ENCODE measurements at places on chromosomes 5 and 9. TPM values are rescaled to one million over a fixed set of nuclear protein-coding genes. Genes with fewer than 3 reads are reported as not detected.

APC gene
- 166 TPM for total RNA-seq

HRH2 gene
- 2.5 TPM for total RNA-seq

DMRT3 gene
- not detected for total RNA-seq

ZNF300 gene
- total RNA-seq, result 1.7 TPM

CD74 gene
- total RNA-seq, result 270 TPM

SLC25A2 gene
- 0.23 TPM for total RNA-seq

TGFBI gene
- total RNA-seq, result 128 TPM

INSL6 gene
- total RNA-seq, result not detected

IL13 gene
- total RNA-seq, result not detected

GRIA1 gene
- total RNA-seq, result 1.2 TPM

GRCh38 chr9:38094165-38094564 lies 25.1 kb upstream of the SHB start:
- no peaks in the 10 kb centered on the region for H3K27me3 ChIP-seq
- H3K36me3 ChIP-seq, result no peaks in the 10 kb centered on the region
- DNase-seq, result no peak

DNA sequence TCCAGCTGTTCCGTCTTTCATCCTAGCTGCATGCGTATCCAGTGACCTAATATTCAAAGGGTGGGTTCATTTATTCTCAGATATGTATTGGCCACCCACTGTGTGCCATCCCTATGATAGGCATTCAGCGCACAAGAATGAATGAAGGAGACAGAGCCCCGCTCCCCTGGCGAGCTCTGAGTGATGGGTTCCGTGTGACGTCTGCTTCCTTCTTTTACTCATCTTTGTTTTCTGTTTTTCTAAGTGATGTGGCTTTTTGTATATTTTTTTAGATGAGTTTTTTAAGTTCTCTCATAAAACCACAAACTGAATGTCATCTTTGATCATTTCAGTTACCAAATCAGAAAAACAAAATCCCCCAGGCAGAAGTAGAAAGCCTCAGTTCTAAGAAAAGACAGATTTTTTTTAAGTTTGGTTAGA lies 168.3 kb upstream of the OTULINL start:
- H3K4me1 ChIP-seq, result peaks cover 3% of the 10 kb centered on the region
- no peak overlapping the region for H3K4me3 ChIP-seq
- H3K27ac ChIP-seq, result no peak overlapping the region
- DNase-seq, result no peak

- no peaks in the 10 kb centered on the region for H3K36me3 ChIP-seq
- H3K4me1 ChIP-seq, result no peaks in the 10 kb centered on the region
- no peak overlapping the region for H3K4me3 ChIP-seq
- no peak for DNase-seq
- H3K27me3 ChIP-seq, result no peaks in the 10 kb centered on the region
Measured at GRCh38 chr5:111461255-111461671, 51.1 kb downstream of the STARD4 start.

DNA sequence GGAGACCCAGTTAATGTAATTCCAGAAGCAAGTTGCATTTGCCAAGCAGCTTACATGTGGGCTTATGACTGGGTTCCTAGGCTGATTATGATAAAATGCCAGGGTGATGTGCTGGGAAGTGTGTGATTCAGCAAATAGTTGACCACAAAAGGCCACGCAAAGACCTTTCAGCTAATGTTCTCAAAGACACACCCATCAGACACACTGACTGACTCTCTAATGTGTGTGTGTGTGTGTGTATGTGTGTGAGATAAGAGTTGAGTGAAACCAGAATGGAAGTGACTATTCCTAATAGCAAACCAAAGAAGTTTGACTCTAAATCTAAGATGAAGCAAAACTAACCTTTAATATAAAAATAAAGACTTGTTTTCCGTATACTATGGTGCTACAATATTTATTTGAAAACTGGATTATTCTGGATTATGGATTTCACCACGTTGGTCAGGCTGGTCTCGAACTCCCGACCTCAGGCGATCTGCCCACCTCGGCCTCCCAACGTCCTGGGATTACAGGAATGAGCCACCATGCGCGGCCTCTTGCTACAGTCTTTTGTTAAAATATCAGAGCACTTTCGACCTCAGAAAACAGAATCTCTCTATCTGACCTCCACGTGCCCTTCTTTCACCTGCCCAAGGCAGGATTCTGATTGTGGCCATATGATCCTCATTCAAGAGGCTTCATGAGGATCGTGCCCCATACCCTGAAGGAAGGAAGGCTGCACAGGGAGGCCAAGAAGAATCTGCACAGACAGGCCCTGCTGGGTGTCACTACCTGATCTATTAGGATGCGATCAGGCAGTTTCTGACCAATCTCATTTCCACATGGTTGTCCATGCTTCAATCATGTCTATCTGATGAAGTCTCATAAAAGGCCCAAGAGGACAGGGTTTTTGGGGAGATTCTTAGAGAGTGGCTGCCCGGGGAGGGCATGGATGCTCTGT lies 75.6 kb downstream of the USP20 start:
- H3K4me1 ChIP-seq, result peaks cover 4% of the 10 kb centered on the region
- H3K4me3 ChIP-seq, result no peak overlapping the region
- H3K27me3 ChIP-seq, result no peaks in the 10 kb centered on the region
- DNase-seq, result no peak
- H3K27ac ChIP-seq, result peak overlapping the region; percentile 55
- peaks cover 75% of the 10 kb centered on the region for H3K36me3 ChIP-seq

GRCh38 chr5:106127985-106128384 lies 1542.8 kb downstream of the EFNA5 start:
- no peaks in the 10 kb centered on the region for H3K27me3 ChIP-seq
- DNase-seq, result no peak
- H3K4me3 ChIP-seq, result no peak overlapping the region

DNA sequence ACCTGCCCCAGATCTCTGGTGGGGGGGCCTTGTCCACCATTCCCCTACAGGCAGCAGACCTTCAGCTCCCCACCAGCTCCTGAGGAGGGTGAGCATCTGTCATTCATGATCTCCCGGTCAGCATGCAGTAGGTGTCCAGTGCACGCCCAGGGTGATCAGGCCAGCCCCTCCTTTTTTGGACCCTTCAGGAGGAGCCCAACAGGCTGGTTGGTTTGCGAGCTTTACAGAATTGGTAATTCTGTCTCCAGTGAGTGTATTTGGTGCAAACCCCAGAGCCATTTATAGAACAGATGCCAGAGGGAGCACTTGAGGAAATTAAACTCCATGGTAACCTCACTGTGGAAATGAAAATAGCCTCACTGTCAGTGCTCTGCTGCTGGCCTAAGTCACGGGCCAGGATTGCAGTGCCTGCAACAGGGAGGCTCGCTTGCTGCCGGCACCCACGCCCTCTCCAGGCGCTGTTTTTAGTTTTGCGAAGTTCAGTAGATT lies 23.4 kb downstream of the WNK2 start:
- H3K36me3 ChIP-seq, result no peaks in the 10 kb centered on the region
- peaks cover 89% of the 10 kb centered on the region for H3K4me1 ChIP-seq
- H3K27ac ChIP-seq, result peak overlapping the region; percentile 79
- no peaks in the 10 kb centered on the region for H3K27me3 ChIP-seq
- no peak for DNase-seq
- H3K4me3 ChIP-seq, result no peak overlapping the region

GRCh38 chr9:112819635-112820496 lies 69.3 kb downstream of the SNX30 start:
- H3K4me1 ChIP-seq, result peaks cover 13% of the 10 kb centered on the region
- H3K27me3 ChIP-seq, result no peaks in the 10 kb centered on the region
- H3K27ac ChIP-seq, result no peak overlapping the region
- H3K36me3 ChIP-seq, result peaks cover 10% of the 10 kb centered on the region
- peak; percentile 75 for DNase-seq

GRCh38 chr9:88339317-88339716 lies 48.9 kb upstream of the SPIN1 start:
- no peak overlapping the region for H3K27ac ChIP-seq
- no peaks in the 10 kb centered on the region for H3K27me3 ChIP-seq
- H3K36me3 ChIP-seq, result no peaks in the 10 kb centered on the region
- H3K4me3 ChIP-seq, result no peak overlapping the region
- DNase-seq, result no peak

GRCh38 chr9:36140086-36141084 lies 3.9 kb downstream of the GLIPR2 start:
- no peaks in the 10 kb centered on the region for H3K27me3 ChIP-seq
- H3K4me3 ChIP-seq, result no peak overlapping the region
- peaks cover 91% of the 10 kb centered on the region for H3K4me1 ChIP-seq
- H3K27ac ChIP-seq, result peak overlapping the region; percentile 94
- DNase-seq, result no peak
- H3K36me3 ChIP-seq, result no peaks in the 10 kb centered on the region

DNA sequence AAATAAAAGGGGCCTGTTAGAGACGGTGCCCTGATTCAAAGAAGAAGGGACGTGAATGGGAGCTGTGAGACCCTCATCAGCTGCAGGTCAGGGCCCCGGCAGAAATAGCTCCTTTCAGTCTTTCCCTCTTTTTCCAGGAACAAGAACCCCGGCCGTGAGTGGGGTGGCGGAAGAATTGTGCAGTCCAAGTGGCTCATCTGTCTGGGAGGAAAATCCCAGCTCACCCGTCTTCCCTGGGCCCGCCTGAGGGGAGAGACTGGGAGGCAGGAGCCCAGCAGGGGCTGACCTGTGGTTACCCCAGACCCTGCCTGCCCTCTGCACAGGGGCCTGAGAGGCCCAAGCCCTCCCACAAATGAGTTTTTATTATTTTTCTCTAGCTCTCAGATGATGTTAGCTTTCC lies 24.8 kb upstream of the CSF1R start:
- no peaks in the 10 kb centered on the region for H3K27me3 ChIP-seq
- DNase-seq, result peak; percentile 62
- no peak overlapping the region for H3K27ac ChIP-seq
- peaks cover 4% of the 10 kb centered on the region for H3K36me3 ChIP-seq
- no peak overlapping the region for H3K4me3 ChIP-seq

GRCh38 chr5:130424341-130424740 lies 520.1 kb downstream of the CHSY3 start:
- no peaks in the 10 kb centered on the region for H3K27me3 ChIP-seq
- H3K27ac ChIP-seq, result no peak overlapping the region
- DNase-seq, result no peak
- H3K4me1 ChIP-seq, result no peaks in the 10 kb centered on the region
- no peaks in the 10 kb centered on the region for H3K36me3 ChIP-seq

GRCh38 chr9:70817311-70817710 lies 304.1 kb downstream of the TRPM3 start:
- H3K27me3 ChIP-seq, result no peaks in the 10 kb centered on the region
- H3K27ac ChIP-seq, result no peak overlapping the region
- no peaks in the 10 kb centered on the region for H3K4me1 ChIP-seq
- DNase-seq, result peak; percentile 89
- no peaks in the 10 kb centered on the region for H3K36me3 ChIP-seq

DNA sequence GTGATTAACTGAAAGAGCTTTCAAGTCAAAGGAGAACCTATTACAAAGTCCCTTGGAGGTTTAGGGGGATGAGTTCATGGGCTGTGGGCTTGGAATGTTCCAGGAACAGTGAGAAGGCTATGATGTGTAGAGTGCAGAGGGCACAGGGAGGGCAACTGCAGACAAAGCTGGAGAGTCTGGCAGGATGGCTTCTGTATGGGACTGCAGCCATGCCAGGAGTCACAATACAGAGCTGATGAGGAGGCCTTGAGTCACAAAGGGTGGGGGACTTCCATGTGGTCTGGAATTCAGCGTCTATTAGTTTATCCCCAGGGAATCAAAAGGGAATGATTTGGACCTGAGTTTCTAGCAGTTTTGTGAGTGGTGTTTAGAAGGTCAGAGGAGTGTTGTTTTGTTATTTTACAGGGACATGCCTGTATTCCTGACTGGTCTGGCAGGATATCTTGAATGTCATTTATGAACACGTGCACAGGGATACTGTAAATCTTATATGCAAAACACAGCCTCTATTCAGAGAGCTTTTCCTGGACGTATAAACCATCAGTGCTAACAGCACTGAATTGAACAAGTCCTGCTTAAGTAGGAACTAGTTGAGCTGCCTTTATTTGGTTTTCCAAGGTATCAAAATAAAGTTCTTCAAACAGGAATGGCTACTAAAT lies 14.3 kb upstream of the TEK start:
- H3K4me1 ChIP-seq, result no peaks in the 10 kb centered on the region
- H3K27ac ChIP-seq, result no peak overlapping the region
- DNase-seq, result no peak
- H3K4me3 ChIP-seq, result no peak overlapping the region

DNA sequence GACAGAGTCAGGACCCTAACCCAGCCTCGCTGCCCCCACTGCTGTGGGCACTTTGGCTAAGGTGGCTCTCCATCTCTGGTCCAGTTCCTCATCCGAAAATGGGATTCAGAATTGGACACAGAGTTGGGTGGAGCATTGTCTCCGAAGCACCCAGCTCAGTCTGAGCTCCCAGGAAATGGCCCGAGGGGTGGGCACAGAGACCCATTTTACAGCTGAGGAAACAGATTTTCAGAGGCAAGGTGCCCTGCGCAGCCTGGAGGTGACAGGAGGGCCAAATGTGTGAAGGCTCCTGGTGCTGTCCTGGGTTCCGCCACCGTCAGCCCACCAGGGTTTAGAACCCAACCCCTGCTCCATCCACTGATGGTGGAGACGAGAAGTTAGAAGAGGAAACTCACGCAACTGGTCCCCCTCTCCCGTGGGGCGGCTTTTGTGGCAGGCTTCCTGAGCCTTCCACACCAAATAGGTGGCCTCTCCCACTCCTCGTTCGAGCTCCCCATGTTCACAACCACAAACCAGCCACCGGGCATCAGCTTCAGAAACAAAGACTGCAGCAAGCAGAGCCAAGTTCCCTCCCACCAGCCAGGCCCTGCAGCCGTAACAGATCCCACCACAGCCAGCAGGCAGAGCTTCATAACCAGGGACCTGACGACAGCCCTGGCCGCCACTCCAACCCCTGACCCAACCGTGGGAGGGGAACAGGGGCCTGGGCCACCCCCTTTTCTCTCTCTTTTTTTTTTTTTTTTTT lies 90.9 kb upstream of the LMX1B start:
- H3K27ac ChIP-seq, result peak overlapping the region; percentile 66
- no peaks in the 10 kb centered on the region for H3K36me3 ChIP-seq
- H3K27me3 ChIP-seq, result peaks cover 3% of the 10 kb centered on the region
- no peak overlapping the region for H3K4me3 ChIP-seq
- peaks cover 2% of the 10 kb centered on the region for H3K4me1 ChIP-seq
- DNase-seq, result no peak

DNA sequence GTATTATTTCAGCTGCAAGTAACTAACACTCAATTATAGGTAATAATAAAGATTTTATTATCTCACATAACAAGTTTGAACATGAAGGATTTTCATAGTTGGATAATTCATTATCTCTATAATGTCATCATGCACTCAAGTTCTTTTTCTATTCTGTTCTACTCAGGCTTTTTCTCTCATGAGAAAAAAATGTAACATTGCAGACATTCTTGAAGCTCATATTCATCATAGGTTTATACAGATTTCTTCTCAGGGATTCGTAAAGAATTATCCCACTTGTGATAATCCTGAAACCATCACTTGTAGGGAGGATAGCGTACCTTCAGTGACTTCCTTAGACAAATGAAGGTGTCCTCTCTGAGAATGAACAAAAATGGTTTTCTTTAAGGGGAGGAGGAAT lies 150.3 kb downstream of the XRCC4 start:
- DNase-seq, result no peak
- H3K27me3 ChIP-seq, result no peaks in the 10 kb centered on the region
- no peaks in the 10 kb centered on the region for H3K4me1 ChIP-seq
- H3K4me3 ChIP-seq, result no peak overlapping the region
- H3K27ac ChIP-seq, result no peak overlapping the region
- no peaks in the 10 kb centered on the region for H3K36me3 ChIP-seq

Measured in esophagus muscularis mucosa (tissue), 4 donors.